Esophagus squamous epithelium (tissue), 5 donors: ENCODE measurements at places on chromosomes 13 and 19.

GRCh38 chr13:98775844-98776598 lies 23.5 kb upstream of the SLC15A1 start:
- no peak overlapping the region for H3K27ac ChIP-seq
- no peak overlapping the region for H3K4me3 ChIP-seq
- H3K4me1 ChIP-seq, result no peaks in the 10 kb centered on the region
- H3K27me3 ChIP-seq, result no peaks in the 10 kb centered on the region
- H3K36me3 ChIP-seq, result no peaks in the 10 kb centered on the region
- no peak for DNase-seq

GRCh38 chr19:34165295-34165738 lies 7.0 kb upstream of the LSM14A start:
- H3K36me3 ChIP-seq, result no peaks in the 10 kb centered on the region

DNA sequence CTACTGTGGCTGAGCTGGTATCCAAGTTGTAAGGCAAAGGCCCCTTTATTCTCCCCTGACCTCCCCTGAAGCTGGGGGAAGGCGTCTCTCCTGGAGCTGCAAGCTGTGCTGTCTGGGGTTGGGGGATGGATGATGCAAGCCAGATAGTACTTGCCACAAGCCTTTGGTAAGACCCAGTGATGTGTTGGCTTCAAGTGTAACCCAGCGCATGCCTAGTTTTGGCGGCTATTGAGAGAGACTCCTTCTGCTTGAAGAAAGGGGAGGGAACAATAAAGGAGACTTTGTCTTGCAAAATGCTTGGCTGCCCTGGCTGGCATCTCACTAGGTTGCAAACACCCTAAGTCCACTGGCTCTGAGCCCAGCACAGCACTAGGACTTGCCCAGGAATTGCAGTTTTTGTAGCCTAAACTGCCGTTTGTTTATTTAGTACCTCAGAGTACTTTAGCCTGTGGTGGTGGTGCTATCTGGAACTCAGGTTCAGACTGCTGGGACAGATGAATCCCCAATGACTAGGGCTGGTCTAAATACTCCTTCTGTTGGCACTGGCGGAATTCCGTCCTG lies 108.2 kb downstream of the TNFSF13B start:
- no peak for DNase-seq
- H3K4me3 ChIP-seq, result no peak overlapping the region
- H3K4me1 ChIP-seq, result no peaks in the 10 kb centered on the region
- no peaks in the 10 kb centered on the region for H3K36me3 ChIP-seq
- H3K27me3 ChIP-seq, result no peaks in the 10 kb centered on the region

DNA sequence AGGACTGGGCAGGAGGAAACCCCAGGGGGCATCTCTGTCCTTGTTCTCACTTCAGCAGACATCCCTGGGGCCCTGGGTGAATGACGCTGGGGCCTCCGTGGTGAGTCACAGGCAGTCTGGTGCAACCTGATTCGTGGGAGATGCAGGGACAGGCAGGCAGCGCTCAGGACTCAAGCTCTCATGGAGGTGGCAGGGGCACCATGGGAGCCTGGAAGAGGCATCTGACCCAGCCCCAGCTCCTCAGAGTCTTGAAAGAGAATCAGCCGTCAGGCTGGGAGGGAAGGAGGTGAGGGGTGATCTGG lies 14.0 kb upstream of the PTOV1 start:
- no peak overlapping the region for H3K27ac ChIP-seq
- H3K27me3 ChIP-seq, result no peaks in the 10 kb centered on the region
- peaks cover 90% of the 10 kb centered on the region for H3K36me3 ChIP-seq
- H3K4me3 ChIP-seq, result no peak overlapping the region
- H3K4me1 ChIP-seq, result no peaks in the 10 kb centered on the region

DNA sequence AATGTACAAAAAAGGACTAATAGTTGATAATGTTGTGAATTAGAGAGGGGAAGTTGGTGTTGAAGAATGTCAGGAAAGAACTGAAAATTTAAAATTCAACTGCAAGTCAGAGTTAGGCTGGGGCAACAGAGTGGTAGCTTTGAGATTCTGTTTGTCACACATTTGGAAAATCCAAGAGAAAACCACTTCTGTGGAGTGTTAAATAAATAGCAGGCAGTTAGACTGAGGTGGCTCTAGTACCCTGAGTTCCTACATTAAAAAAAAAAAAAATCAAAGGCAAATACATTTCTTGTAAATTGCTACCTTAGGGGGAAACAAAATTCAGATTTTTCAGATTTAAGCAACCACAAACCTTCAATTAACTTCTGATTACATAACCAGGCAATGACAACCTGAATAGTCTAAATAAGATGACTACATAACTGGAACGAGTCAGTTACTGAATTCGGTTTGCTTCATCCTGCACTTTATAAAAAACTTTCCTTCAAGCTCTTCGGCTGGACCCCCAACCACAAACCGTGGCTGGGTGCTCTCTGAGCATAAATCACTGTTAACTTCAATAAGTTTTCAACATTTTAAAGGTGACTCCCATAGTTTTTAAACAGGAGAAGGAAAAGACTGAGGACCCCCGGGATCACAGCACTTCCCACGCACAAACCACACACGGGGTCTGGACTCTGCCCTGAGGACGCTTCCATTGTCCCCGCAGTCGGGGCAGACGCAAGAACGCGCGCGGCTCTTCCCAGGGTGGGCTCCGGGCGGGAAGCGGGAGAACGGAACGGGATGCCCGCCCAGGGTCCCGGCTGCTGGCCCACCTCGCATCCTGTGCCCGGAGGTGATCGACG lies 725 bp downstream of the ZNF682 start:
- DNase-seq, result no peak
- H3K4me1 ChIP-seq, result no peaks in the 10 kb centered on the region
- no peaks in the 10 kb centered on the region for H3K36me3 ChIP-seq
- H3K4me3 ChIP-seq, result peak overlapping the region; percentile 54
- no peaks in the 10 kb centered on the region for H3K27me3 ChIP-seq
- H3K27ac ChIP-seq, result peak overlapping the region; percentile 72

- peak overlapping the region; percentile 92 for H3K4me3 ChIP-seq
- peaks cover 19% of the 10 kb centered on the region for H3K36me3 ChIP-seq
- peak; percentile 45 for DNase-seq
- no peaks in the 10 kb centered on the region for H3K27me3 ChIP-seq
- peak overlapping the region; percentile 96 for H3K27ac ChIP-seq
These were observed 1.0 kb downstream of the GPR108 start for GRCh38 chr19:6736169-6736916.

DNA sequence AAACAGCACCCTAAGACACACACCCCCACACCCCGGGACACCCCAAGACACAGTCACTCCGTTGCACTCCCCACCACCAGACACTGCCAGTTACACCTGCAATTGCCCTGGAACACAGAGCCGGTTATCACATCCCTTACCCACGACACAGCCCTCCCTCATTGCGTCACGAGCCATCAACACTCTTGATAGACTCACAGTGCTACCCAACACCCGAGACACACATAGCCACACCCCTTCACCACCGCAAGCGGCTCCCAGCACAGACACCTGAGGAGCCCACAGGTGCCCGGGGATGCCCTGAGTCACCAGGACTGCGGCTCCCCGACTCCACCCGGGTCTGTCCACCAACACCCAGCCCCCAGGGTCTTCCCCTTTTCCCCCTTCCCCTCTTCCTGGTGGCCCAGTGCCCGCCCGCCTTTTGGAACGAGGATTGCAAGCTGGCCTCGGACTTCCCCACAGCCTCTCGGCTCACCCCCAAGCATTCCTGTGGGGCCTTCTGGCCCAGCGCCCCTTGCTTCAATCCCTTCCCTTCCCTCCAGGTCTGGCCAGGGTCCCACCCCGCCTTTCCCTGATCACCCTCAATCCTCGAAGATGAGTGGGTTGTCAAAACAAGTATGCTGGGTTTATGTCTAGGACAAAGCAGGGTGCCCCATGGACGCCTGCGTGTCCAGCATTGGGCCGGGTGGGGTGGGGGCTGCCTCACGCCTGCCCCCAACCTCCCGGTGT lies 1.7 kb upstream of the PTGER1 start:
- peaks cover 35% of the 10 kb centered on the region for H3K4me1 ChIP-seq
- H3K36me3 ChIP-seq, result peaks cover 6% of the 10 kb centered on the region
- no peak for DNase-seq
- H3K27me3 ChIP-seq, result no peaks in the 10 kb centered on the region
- no peak overlapping the region for H3K4me3 ChIP-seq

DNA sequence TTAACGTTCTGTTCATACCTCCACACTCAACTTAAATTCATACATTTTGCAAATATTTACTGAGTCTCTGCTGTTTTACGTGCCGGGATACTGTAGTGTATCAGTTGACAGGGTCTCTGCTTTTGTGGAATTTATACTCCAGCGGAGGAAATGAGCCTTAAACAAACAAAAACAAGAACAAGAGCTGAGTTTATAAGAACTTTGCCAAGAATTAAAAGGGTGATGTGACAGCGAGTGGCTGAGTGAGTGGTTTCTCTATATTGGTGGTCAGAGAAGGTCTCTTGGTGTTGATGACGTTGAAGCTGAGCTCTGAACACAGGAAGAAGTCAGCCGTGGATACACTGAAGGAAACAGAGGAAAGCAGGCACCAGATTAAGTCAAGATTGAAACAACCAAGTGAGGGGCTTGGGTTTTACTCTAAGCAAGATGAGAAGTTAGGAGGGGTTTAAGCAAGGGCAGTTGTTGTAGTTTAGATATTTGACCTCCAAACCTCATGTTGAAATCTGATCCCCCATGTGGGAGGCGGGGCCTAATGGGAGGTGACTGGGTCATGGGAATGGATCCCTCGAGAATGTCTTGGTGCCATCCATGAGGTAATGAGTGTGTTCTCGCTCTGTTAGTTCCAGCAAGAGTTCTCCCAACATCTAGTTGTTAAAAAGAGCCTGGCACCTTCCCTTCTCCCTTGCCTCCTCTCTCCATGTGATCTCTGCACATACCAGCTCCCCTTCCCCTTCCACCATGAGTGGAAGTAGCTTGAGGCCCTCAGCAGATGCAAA lies 248.3 kb downstream of the DCLK1 start:
- H3K4me1 ChIP-seq, result peaks cover 4% of the 10 kb centered on the region
- no peaks in the 10 kb centered on the region for H3K36me3 ChIP-seq
- H3K27me3 ChIP-seq, result no peaks in the 10 kb centered on the region
- no peak overlapping the region for H3K27ac ChIP-seq

GRCh38 chr19:14028901-14029300 lies 953 bp downstream of the RLN3 start:
- DNase-seq, result no peak
- H3K27ac ChIP-seq, result no peak overlapping the region
- H3K27me3 ChIP-seq, result no peaks in the 10 kb centered on the region
- H3K36me3 ChIP-seq, result no peaks in the 10 kb centered on the region
- H3K4me3 ChIP-seq, result no peak overlapping the region
- no peaks in the 10 kb centered on the region for H3K4me1 ChIP-seq

DNA sequence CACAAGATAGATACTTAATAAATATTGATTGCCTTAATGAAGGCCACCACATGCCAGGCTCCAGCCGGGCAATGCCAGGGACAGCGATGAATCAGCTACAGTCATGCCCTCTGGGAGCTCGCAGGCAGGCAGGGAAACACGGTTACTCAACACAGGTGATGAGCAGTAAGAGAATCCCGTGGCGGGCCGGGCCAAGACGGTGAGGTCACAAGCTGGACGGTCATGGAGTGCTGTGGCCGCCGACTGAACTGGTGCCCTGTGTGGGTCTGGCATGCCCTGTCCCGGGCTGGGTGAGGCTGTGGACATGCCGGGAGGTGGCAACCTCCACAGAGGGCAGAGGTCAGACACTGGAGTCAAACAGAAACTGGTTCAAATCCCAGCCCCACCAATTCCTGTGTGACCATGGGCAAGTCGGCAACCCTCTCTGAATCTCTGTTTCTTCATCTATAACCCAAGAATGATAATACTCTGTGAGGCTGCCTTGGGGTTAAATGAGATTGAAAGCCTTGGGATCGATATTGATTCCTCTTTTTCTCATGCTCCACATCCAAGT lies 13.2 kb upstream of the PAK4 start:
- no peak overlapping the region for H3K27ac ChIP-seq
- no peak overlapping the region for H3K4me3 ChIP-seq
- H3K4me1 ChIP-seq, result no peaks in the 10 kb centered on the region
- no peak for DNase-seq
- peaks cover 29% of the 10 kb centered on the region for H3K27me3 ChIP-seq

DNA sequence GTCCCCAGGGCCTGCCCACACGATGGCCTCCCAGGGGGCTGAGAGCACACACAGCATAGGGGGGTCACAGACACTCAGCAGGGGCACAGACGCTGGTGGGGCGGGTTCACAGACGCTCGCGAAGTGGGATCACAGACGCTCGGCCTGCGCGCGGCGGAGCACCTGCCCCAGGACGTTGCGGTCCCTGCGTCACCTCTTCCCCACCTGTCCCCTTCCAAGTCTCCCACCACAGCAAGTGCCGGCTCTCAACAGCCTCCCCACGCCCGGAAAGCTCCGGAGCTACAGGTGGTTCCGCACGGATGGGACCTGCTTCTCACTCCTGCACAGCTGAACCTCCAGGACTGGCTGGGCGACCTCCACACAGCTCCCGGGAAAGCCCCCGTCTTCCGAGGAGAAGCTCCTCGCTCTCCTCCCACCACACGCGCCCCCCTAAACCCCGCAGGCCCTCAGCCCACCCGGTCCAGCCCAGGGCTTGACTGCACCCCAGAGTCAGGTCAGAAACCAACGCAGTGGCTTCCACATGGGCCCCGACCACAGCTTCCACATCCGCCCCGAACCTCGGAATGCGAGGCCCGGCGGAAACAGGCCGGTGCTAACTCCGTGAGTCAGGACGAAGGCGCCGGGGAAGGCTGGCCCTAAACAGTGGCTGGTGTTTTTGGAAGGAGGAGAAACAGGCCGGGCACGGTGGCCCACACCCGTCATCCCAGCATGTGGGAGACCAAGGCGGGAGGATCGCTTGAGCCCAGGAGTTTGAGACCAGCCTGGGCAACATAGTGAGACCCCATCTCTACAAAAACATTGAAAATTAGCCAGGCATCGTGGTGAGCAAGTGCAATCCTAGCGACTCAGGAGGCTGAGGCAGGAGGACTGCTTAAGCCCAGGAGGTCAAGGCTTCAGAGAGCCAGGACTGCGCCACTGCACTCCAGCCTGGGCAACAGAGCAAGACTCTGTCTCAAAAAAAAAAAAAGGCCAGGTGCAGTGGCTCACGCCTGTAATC lies 16.5 kb downstream of the BTBD2 start:
- DNase-seq, result no peak
- no peak overlapping the region for H3K4me3 ChIP-seq
- H3K27ac ChIP-seq, result no peak overlapping the region
- no peaks in the 10 kb centered on the region for H3K27me3 ChIP-seq
- H3K36me3 ChIP-seq, result peaks cover 94% of the 10 kb centered on the region
- H3K4me1 ChIP-seq, result no peaks in the 10 kb centered on the region

GRCh38 chr13:64810750-64811149 lies 2419.4 kb downstream of the PCDH9 start:
- H3K4me3 ChIP-seq, result no peak overlapping the region
- no peaks in the 10 kb centered on the region for H3K4me1 ChIP-seq
- DNase-seq, result no peak

- no peaks in the 10 kb centered on the region for H3K4me1 ChIP-seq
- peaks cover 74% of the 10 kb centered on the region for H3K36me3 ChIP-seq
- no peak overlapping the region for H3K27ac ChIP-seq
These were observed 27.4 kb upstream of the TINCR start for GRCh38 chr19:5595129-5595528.

DNA sequence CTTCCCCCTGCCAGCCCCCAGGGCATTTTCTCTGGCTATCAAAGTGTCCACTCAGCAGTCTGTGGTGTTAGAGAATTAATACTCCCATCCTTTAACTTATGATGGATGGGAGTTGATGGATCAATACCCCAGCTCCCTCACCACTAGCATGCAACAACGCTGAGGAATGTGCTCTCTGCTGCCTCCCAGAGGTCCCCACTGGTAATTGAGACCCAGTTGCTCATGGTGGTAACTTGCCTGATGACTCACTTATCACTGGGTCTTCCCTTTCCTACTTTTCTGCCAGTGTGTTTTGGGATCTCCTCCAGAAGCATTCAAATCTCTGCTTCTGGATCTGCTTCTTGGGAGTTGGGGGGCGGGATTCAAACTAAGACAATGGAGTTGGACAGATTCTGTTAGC lies 20.3 kb upstream of the CACNA1A start:
- no peak for DNase-seq
- no peak overlapping the region for H3K27ac ChIP-seq
- no peaks in the 10 kb centered on the region for H3K27me3 ChIP-seq
- H3K4me1 ChIP-seq, result no peaks in the 10 kb centered on the region
- H3K36me3 ChIP-seq, result no peaks in the 10 kb centered on the region
